ENCODE measurements at places on chromosomes 13 and 19.

- no peak for DNase-seq
These were observed 7.3 kb upstream of the HS6ST3 start for GRCh38 chr13:96082640-96083039.

- DNase-seq: no peak
These were observed 19.4 kb downstream of the CLDN10 start for GRCh38 chr13:95571941-95572340.

DNA sequence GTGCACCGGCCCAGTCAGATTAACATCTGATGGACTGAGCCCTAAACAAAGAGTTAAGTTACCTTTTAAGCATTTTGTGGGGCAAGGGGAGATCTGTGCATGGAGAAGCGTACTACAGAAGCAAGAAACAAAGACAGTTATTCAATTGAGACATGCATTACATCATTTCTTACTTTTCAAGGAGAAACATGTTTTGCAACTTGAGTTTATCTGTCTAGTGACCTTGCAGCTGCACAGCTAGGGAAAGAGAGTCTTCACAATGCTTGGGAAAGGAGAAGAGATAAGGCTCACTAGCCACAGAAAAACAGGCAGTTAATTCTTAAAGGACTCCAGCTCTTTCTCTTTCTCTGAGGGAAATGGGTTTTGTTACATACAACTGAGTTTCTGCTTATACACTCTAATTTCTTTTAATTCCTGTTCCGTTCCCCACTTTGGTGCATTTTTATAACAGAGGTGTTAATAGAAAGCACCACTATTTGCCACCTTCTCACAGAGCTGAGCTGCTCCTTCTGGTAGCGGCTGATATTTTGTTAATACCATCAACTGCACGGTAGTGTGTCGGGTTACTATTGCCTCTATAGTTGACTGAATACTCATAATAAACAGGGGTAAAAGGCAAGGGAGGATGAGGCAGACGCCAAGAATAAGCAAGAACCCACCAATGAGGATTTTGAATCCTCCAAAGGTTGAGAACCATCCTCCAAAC lies 55.9 kb downstream of the ZNF431 start:
- DNase-seq: no peak

GRCh38 chr13:38979891-38980749 lies 10.5 kb downstream of the STOML3 start:
- no peak for DNase-seq

- no peak for DNase-seq
These were observed 288.0 kb upstream of the MAB21L1 start for GRCh38 chr13:35764326-35765015.

DNA sequence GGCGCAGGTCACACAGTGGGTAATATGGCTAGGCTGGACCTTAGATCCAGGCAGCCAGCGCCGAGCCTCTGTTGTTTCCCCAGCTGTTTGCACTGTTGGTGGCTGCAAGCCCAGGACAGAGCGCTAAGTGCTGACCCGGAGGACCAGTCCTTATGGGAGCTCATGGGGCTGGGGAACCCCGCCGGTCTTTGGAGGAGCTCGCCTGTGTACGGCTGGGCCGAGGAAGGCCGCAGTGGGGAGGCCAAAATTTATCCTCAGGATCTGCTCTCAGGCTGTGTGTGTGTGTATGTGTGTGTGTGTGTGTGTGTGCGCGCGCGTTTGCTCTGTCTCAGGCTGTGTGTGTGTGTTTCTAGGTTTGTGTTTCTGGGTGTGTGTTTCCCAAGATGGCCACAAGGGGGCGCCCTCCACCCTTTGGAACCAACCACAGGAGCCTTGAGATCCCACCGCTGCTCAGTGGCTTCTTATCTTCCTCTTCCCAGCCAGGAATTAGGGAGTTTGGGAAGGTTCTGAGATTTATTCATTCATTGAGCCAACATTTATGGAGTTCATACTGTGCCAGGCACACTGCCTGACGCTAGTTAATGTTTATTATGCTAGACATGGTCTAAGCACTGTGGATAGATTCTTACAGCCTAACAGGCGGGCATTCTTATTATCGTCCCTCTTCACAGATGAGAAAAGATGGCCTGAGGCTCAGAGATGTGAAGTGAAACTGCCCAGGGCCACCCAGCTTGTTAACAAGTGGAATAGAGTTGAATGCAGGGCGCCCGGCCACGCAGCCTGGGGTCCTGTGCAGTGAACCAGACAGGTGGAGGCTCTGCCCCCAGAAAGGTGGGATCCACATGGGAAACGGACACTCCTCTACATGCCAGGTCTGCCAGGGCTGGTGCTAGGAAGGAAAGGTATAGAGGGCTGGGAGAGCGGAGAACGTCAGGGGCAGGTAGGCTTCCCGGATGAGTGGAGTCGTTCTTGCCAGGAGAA lies 13.0 kb downstream of the PGLYRP1 start:
- peak; percentile 30 for DNase-seq

DNA sequence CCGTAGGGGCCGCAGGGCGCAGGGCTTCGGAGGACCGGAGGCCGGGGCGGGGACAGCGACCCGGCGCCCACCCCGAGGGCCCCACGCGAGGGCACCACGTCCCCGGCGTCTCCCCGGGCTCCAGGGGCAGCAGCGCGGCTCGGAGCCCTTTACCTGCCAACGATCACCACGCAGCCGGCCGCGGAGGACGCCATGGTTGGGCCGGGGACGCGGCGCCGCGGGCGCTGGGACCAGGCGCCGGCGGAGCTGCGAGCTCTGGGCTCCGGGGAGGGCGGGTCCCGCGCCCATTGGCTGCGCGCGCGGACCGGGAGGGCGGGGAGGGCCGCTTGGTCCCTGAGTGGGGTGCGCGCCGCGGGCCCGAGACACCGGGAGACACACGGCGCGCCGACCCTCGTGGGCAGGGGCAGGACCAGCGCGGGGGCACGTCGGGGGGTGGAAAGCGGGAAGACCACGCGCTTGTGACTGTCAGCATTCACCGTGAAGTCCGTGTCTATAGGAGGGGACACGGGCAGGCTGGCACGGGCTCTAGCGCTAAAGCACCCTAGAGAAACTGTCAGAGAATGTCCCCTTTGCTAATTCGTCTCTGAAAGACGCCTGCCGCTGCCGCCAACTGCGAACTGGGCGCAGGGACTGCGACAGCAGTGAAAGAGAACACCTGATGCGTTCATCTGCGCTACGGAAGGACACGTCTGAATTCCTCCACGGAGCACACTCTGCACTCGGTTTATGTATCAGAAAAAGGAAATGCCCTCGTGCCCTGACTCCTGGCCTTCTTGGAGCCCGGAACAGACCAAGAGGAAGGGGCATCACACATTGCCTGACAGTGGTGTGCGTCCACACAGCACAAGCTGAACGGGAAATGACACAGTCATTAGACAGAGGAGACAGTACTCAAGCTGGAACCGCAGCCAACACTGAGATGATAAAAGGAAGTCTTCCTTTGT lies at the start of gene CRYL1:
CRYL1 (minus strand) TSS at position 257 of the 944 bp plus-strand sequence; CDS start at position 194, 63 bp downstream.
- DNase-seq: peak; percentile 44

GRCh38 chr19:55352549-55353145 lies 1.9 kb downstream of the COX6B2 start:
- DNase-seq: no peak

DNA sequence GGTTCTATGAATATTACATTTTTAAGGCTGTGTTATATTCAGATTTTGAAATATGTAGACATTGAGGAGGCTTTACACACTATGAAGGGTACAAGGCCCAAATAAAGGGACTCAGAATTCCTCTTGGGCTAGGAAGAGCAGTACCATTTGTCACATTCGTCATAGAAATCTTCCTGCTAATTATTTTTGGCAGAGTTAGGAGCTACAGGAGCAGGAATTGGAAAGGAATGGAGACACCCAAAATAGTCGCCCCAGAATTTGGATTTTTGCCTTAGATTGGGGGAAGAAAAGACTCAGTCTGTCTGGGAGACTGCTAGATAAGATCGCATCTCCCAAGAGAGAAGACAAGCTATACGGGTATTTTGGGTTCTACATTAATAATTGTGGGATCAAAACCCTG lies 176.4 kb upstream of the DACH1 start:
- no peak for DNase-seq

- DNase-seq: no peak
These were observed 16.1 kb downstream of the ZNF562 start for GRCh38 chr19:9658769-9659168.

DNA sequence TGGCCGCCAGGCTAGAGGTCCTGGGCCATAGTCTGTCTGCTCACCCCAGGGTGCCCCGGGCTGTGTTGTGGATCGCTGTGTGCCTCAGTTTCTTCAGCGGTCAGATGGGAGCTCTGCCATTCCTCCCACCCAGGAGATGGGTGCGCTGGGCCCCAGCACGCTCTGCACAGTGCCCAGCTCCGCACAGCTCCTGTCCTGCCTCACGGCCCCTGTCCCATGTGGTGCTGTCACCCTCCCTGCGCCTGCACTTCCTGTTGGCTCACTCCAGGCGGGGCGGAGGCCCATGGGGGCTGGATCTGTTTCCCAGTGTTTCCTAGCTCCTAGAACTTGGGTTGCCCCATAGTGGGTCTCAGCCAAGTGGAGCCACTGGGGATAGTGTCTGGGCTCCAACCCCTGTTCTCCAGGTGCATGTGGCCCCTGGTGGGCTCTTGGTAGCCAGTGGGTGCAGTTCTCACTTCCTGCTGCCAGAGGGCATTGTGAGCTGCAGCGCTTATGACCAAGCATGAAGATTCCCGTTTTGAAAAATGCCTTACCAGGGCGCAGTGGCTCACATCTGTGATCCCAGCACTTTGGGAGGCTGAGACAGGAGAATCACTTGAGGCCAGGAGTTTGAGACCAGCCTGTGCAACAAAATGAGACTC lies 69.8 kb downstream of the KDM4B start:
- no peak for DNase-seq

DNA sequence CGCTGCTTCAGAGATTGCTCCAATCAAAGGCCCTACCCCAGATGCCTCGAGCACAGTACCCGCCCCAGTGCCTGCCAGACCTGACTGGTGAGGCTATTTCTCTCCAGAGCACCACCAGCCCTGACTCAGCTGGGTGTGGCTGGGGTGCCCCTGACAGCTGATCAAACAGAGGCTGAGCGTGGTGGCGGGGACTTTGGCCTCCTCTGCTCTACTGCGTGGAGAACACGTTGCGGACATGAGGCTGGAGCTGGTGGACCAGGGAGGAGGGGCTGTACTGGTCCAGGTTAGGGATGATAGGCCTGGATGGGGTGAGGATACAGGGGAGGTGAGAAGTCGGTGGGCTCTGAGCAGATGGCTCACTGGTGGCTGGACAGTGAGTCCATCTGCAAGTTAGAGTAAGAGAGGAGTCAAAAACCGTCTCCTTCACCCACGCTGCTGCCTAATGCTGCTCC lies 3.5 kb upstream of the DOCK6 start:
- DNase-seq: no peak

DNA sequence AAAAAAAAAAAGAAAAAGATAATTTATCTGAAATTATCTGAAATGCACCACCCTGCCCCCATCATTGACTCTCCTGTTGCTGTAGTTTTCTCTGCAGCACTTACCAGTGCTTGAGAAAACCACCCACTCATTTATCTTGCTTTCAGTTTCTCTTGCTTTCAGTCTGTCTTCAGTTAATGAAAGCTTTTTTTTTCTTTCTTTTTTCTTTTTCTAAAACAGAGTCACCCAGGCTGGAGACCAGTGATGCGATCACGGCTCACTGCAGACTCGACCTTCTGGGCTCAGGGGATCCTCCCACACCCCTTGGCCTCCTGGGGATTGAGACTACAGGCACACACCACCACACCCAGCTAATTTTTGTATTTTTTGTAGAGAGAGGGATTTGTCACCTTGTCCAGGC lies 4.3 kb upstream of the ACP5 start:
- no peak for DNase-seq

DNA sequence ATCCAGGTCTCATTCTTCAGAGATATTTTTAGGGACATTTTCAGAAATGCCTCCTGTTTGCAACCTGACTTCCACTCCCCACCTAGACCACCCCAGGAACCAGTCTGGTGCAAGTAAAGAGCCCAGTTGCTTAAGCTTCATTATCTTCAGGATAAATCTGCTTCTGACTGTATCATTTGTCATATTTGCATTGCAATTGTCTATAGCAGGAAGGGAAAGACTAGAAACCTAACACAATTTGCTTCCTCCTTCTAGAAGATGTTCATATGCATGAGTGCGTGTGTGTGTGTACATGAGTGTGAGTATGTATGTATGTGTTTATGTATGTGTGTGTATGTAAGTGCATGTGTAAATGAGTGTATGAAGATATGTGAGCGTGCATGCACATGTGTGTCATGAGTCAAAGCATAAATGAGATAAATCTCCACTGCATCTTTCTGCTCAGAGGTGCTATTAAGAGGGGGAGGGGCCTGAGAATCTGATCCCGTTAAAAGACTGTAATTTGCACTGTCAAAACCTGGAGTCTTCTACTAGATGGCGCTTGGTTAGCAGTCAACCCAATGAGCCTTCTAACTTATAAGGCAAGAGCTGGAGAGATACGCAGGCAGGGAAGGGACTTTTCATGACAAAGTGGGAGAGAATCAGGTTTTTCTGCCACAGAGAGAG lies 178.8 kb upstream of the KL start:
- DNase-seq: no peak

GRCh38 chr13:95533545-95534160 lies 18.9 kb upstream of the CLDN10 start:
- DNase-seq: no peak

GRCh38 chr19:50823389-50824042 lies at the start of gene KLK1:
Gene KLK1, minus strand, starts transcription at chr19:50823787. Its CDS starts 39 bp downstream, at chr19:50823748.
- no peak for DNase-seq

- no peak for DNase-seq
These were observed 1.7 kb upstream of the RASIP1 start for GRCh38 chr19:48742096-48742495.

GRCh38 chr13:96525715-96526114 lies 435.8 kb downstream of the HS6ST3 start:
- DNase-seq: no peak

- no peak for DNase-seq
These were observed 23.8 kb upstream of the LMO7 start for GRCh38 chr13:75612354-75612753.

GRCh38 chr13:113425941-113426590 lies 27.2 kb downstream of the ADPRHL1 start:
- DNase-seq: no peak

DNA sequence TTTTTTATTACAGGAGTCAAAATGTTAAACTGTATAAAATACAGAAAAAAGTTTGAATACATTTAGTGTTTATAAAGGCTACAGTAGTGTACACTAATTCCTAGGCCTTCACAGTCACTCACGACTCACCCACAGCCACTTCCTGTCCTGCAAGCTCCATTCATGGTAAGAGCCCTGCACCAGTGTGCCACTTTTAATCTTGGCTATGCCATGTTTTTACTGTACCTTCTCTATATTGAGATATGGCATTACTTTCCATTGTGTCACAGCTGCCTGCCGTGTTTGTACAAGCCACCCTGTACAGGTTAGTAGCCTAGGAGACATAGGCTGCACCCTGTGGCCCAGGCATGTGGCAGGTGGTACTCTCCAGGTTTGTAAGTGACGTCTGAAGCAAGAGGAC lies 32.1 kb downstream of the C1QTNF9 start:
- DNase-seq: no peak

Data from stimulated activated CD8-positive, alpha-beta memory T cell treated with anti-CD3 and anti-CD28 coated beads, Interleukin-7, amount 100 ng/mL, for 1 hour (primary cell).